ENCODE measurements at places on chromosomes 2 and 18.

- DNase-seq, result no peak
These were observed 280.7 kb upstream of the HNRNPA3 start for GRCh38 chr2:176931588-176932563.

DNA sequence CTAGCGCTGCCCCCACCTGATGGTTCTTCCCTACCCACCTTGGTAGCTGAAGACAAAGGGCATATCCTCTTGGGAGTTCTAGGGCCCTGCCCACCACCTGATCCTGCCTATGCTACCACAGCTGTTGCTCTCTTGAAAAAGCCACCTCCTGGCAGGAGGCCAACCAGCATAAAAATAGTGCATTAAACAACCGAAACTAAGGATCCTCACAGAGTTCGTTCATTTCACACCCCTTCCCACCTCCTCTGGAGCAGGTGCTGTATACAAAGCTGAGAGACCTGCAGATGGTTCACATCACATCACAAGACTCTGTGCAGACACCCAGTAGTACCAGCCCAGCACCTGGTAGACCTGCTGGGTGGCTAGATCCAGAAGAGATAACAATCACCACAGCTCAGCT is 1348.0 kb upstream of the TMEFF2 start:
- DNase-seq, result no peak

DNA sequence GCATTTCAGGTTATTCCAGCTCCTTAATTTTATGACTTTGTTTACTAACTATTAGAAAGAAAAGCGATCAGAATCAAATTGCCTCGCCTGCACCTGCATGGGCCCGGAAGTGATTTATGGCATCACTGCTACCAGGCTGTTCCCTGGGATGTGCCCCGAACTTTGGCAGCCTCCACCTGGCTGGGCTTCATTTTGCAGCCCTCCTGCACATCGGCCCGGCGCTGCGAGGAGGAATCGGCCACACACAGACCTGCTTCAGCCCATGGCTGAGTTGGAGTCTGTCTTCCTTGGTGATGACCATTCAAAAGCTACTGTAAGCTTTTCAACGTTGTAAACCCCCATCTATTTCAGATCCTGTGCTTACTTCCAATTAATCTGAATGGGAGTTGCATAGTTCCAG is 638.0 kb downstream of the RNF144A start:
- no peak for DNase-seq

- no peak for DNase-seq
These were observed 128.6 kb downstream of the DTNA start for GRCh38 chr18:34838669-34839068.

- DNase-seq, result no peak
These were observed 1229.0 kb upstream of the ZEB2 start for GRCh38 chr2:145748927-145749326.

GRCh38 chr2:240327566-240327965 is 107.9 kb upstream of the GPC1 start:
- DNase-seq, result no peak

- no peak for DNase-seq
These were observed 112.3 kb downstream of the LYPD1 start for GRCh38 chr2:132557694-132558093.

DNA sequence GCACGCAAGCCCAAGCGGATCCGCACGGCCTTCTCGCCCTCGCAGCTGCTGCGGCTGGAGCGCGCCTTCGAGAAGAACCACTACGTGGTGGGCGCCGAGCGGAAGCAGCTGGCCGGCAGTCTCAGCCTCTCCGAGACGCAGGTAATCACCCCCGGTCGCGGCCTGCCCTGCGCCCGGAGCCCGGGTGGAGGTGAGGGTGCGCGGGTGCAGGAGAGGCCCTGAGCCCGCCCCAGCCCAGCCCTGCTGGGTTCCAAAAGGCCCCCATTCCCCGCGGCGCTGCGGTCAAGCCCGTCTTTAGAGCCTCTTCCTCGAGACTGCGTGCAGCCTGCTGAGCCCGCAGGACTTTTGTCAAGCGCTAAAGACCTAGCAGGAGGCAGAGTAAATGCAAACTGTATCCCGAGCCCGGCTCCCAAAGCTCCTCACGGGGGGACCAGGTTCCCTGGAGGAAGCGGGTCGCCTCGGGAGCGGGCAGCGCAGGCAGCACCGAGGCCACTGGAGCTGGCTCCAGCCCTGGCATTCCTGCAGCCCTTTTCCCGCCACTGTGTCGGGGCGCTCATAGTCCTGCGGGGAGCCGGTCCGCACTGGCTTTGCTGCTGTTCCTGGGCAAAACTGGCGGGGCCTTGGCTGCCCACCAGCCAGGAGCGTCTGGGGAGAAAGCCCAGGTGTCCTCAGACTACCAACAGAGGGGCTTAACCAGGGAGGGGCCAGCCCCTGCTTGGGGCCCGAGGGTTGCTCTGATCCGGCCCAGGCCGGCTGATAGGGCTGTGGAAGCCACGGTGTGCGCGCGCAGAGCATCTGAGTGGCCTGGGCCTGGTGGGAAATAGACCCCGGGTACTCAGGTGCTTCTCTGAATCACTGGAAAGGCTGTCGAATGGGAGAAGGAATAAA is 7.3 kb downstream of the EMX1 start:
- no peak for DNase-seq

GRCh38 chr2:85988175-85988913 is 99.6 kb upstream of the ST3GAL5 start:
- peak; percentile 81 for DNase-seq

- no peak for DNase-seq
These were observed 4.4 kb downstream of the SMAD7 start for GRCh38 chr18:48946329-48946835.

DNA sequence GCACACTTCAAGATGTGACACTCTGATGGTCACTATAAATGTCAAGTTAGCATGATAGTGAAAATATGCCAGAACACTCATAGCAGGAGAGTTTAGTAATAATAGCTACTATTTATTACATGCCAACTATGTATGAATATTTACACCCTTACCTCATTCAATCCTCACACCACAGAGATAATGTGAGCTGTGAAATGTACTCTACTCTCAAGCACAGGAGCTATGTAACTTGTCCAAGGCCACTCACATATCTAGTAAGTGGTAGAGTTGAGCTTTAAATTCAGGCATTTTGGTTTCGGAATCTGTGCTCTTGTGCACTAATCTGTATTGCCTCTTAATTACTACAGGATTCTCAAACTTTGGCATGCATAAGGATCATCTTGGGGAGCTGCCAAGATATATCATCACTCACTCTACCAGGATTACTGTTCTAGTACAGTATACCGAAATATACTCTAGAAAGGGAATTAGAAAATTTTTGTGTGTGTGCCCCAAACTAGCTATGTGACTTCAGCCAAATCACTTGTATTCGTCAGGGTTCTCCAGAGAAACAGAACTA is 154.3 kb downstream of the PLCL1 start:
- DNase-seq, result no peak

DNA sequence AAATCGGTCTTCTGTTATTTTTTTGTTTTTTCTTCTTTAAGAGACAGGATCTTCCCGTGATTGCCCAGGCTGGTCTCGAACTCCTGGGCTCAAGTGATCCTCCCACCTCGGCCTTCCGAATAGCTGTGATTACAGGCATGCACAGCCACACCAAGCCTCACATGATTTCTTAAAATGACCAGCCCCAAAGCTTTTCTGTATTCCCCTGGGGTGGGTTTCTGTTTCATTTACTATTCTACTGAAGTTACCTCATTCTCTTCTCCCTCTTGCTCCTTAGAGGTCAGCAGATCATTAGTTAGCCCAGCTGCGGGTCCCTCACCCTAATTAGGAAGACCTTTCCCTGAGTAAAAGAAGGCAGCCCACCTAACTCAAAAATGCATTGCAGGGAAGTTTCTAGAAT is 27.6 kb downstream of the SLC1A4 start:
- no peak for DNase-seq

DNA sequence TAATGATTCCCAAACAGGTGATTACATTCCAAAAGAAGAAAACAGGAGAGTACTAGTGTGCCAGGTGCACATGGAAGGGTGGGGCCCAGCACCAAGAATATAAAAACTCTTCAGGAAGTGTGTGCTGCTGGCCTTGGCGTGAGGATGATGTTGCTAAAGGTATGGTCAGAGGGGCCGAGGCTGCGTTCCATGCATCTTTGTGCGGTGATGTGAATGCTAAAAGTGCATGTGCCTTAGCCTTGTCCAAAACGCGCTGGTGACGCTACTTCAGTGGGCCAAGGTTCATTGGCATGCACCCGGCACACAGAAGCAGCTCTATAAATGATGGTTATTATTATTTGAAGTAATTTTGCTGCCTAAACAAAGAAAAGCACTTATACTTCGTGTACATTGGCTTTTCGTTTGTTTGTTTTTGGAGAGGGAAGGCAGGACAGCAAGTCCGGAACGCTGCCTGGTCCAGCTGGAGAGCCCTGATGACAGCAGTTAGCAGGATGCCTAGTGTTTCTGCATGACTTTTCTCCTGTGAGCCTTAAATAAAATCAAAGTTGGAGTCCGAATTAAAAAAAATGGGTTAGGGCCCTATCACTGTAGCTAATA is 2.9 kb downstream of the ALKAL2 start:
- DNase-seq, result no peak

GRCh38 chr2:117562654-117563053 is 251.8 kb upstream of the DDX18 start:
- no peak for DNase-seq

DNA sequence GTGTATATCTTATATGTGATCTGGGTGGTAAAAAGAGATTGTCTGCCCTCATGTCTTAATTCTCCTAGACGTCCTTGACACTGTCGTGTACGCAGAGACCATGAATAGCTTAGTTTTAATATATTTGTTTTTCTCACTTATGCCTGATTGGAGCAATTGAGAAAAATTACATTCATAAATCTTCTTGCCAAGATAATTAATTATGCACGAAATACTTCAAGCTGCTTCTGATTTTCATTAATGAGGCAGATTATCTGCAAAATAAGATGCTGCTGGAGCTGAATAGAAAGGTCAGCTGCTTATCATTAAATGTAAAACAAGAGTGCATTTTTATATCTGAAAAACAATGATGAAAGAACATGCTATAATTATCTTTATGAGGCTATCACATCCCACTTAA is 95.9 kb downstream of the CCDC141 start:
- DNase-seq, result no peak

GRCh38 chr18:55318951-55319441 is 269.0 kb downstream of the TCF4 start:
- DNase-seq, result peak; percentile 64

GRCh38 chr2:45055162-45055605 is 45.9 kb upstream of the SIX2 start:
- no peak for DNase-seq

DNA sequence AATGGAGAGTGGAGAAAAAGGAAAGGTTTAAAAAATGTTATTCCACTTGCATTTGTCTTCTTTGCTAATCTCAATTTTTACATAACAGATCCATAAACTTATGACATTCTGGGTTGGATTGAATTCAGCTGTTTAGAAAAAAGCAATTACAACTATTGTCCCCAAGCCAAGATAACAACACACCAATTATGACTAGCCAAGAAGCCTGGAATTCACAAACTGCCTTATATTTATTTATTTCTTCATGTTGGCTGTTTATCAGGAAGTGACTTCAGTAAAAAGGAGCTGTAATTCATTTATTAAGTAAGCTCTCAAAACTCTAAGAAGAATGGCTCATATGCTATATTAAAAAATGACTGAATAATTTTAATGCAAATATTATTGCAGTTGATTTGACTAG is 137.4 kb downstream of the CALCRL start:
- DNase-seq, result peak; percentile 68

DNA sequence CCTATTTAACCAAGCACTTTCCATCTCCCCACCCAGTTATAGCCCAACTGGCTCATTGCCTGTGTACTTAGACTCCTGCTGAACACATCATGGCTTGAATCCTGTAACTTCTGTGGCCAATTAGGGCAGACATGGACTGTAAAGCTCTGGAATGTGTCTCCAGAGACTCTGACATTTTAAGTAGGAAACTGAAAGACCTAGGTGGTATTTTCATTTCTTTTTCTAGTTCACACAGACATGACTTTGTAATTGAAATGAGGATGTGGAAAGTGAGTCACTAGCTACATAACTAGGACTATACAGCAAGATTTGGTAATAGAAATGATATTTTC is 12.2 kb downstream of the DOK1 start:
- no peak for DNase-seq

GRCh38 chr2:55761526-55761925 is 67.9 kb upstream of the PNPT1 start:
- DNase-seq, result no peak

GRCh38 chr2:30231212-30231995 is at the start of gene LBH:
Gene LBH, plus strand, starts transcription at chr2:30231534. Its CDS starts 205 bp downstream, at chr2:30231739.
- DNase-seq, result peak; percentile 90

GRCh38 chr2:150485871-150486538 is 1.5 kb downstream of the RND3 start:
- DNase-seq, result peak; percentile 67

GRCh38 chr18:23519734-23520133 is 16.4 kb downstream of the RMC1 start:
- DNase-seq, result no peak

DNA sequence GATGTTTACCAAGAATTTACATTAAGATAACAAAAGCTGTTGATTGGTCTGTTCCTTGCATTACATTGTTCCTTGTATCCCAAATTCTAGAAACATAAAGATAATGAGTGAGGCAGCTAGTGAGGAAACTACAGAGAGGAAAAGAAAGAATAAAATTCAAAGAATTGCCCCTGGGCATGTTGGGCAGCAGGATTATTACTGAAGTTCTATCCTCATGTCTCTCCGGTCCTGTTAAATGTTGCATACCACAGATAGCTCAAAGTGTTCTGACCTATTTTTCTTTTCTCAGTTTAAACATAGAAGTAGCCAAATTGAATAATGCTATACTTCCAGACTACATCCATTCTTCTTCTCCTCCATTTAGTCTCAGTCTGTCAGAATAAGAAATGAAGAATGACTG is 58.2 kb upstream of the DYNC1I2 start:
- DNase-seq, result no peak

DNA sequence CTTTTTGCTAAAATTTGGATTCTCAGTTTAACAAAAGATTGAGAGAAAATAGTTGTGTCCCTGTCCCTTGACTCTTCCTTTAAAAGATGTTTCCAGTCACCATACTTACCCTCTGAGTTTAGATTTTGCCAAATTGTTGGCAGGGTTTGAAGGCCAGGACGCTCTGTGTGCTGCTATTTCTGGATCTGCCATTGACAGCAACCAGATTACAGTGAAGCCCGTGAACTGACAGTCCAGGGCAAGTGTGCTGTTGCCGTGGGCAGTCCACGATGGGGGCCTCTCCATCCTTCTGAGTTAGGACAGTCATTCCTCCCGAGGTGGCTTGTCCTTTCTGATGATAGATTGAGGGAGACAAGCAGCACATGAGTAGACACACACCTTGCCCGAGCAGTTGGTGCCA is 89.9 kb downstream of the PTPRM start:
- no peak for DNase-seq

- no peak for DNase-seq
These were observed 297.4 kb downstream of the SMAD2 start for GRCh38 chr18:47632970-47633635.

- no peak for DNase-seq
These were observed 41.5 kb downstream of the MAP3K19 start for GRCh38 chr2:135005753-135006152.

- no peak for DNase-seq
These were observed 7.9 kb upstream of the PDCL3 start for GRCh38 chr2:100554798-100555407.
